ENCODE measurements at places on chromosomes 3 and 15.

- DNase-seq = no peak
Observed at GRCh38 chr15:95693917-95694316, 636.6 kb upstream of the NR2F2 start.

- DNase-seq = no peak
Observed at GRCh38 chr3:105708980-105709379, 159.8 kb downstream of the CBLB start.

DNA sequence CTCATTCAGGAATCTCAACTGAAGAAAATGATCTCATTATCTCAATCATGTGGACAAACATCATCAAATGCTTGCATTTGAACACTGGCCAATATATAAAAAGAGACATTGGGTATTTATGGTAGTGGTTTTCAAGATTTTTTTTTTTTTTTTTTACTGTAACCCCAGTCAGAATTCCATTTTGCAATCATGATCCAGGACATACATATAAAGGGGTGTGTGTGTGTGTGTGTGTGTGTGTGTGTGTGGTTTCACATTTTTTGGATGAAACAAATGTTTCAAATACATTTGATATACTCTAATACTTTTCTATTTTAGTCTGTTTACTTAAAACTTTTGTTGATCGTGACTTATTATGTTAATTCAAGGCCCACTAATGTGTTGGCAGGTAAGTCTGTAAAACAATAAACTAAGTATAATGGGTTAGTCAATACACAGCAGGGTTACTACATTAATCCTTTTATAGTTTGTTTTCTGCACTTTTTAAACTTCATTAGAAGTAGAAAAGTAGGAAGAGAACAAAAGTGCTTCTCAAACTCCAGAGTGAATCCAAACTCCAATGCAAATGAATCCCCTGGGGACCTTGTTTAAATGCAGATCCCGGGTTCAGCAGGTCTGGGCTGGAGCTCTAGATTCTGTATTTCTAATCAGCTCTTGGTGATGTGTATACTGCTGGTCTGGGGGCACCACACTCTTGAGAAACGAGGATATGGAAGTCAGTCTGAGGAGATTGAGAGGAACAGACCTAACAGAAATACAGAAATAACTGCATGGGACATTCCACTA is 17.6 kb downstream of the THRB start:
- DNase-seq = no peak

DNA sequence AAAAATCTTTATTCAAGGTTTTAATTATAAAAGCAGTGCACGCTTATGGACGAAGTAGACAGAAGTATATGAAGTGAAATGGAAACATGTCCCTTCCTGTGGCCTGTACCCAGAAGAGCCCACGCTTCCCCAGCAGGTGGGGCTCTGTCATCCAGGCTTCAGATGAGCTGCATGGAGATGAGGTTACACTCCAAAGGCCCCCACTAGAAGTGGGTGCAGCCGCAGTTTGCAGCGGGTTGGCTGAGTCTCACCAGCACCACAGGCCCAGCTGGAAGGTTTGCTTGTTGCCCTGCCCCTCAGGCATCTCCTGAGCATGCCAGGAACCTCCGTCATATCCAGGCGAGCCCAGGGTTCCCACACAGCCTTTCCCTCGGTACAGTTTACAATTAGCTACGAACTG is 33.1 kb downstream of the PRR20G start:
- no peak for DNase-seq

DNA sequence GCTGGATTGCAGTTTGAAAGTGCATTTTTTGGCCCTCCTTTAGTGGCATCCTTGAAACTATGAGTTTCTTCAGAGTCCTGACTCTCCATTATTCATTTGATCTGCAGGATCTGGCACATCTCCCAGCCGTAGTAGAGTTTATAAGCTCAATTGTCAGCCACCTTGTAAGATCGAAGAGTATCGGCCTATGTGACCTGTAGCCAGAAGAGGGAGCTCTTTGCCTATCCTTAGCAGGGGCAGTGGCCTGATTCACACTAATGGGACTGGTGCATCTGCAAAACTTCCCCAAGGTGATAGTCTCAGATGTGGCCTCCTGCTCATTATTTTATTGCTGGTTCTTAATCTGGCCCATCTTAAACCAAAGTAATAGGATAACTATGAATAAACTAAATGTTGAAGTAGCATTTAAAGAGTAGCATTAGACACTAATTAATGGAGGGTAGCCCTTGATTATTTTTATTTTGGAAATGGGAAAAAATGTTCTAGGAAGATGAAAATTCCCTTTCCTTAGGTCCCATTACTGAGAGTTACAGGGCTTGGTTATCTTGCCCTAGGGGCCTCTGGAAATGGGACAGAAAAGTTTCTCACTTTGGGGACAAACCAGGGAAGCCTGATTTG is 21.2 kb downstream of the GCSAM start:
- DNase-seq = no peak

- no peak for DNase-seq
Observed at GRCh38 chr3:126365351-126366277, 8.4 kb upstream of the KLF15 start.

DNA sequence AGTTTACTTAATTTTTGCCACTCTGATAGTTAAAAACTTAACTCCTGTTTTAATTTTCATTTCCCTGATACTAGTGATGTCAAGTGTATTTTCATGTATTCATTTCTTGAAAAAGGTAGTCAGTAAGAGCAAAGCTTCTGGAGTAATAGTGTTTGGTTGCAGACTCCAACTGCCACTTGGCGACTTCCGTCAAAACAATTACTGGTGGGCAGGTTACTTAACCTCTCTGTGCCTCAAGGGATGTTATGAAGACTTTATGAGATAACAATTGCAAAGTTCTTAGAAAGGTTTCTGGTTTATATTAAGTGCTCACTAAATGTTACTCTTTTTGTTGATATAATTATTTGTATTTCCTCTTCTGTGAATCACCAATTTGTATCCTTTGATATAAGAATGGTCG is 129.7 kb downstream of the NFKBIZ start:
- DNase-seq = no peak

GRCh38 chr15:100944986-100945385 is 25.8 kb downstream of the LRRK1 start:
- DNase-seq = no peak

GRCh38 chr15:44243829-44244228 is 44.7 kb upstream of the GOLM2 start:
- no peak for DNase-seq

DNA sequence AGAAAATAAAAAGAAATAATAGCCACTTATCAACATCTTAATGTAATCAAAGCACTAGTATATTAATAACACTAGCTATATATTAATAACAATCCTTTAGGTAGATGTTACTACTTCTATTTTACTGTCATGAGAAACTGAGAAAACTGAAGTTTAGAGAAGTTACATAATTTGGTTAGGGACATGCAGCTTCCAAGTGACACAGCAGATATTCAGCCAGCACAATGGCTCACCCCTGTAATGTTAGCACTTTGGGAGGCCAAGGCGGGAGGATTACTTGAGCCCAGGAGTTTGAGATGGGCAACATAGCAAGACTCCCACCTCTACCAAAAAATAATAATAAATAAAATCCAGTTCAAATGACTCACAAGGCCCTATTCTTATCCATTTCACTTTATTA is 1.9 kb upstream of the UBR1 start:
- DNase-seq = no peak

DNA sequence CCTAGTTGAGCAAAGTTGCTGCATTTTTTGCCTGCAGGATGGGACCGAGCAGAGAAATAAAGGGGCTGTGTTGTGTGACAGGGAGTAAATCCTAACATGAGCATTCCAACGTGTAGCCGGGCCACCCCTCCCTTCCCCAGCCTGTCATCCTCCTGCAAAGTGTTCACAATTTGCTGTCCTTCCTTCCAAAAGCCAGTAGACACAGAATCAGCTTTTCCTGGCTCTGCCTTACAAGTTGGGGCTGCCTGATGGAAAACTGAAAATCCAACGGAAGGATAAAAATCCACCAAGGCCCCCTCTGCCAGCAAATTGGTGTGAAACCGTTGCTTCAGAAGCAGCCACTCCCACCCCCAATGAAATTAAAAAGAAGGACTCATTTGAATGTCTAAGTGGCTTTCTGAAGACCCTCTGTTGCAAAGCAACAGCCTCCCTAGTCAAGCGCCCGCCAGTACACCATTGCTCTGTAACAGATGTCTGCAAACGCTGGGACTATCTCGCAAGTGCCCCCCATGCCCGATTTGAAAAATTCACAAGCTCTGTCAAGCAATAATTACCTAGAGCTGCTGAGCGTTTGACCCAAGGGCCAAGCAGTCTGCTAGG is 665 bp downstream of the FRMD4B start:
- no peak for DNase-seq

GRCh38 chr15:80587816-80588456 is 107.2 kb upstream of the ABHD17C start:
- no peak for DNase-seq

- no peak for DNase-seq
Observed at GRCh38 chr3:112778353-112778948, 68.2 kb downstream of the CD200R1L start.

GRCh38 chr3:36729204-36730056 is 34.9 kb downstream of the DCLK3 start:
- DNase-seq = no peak

DNA sequence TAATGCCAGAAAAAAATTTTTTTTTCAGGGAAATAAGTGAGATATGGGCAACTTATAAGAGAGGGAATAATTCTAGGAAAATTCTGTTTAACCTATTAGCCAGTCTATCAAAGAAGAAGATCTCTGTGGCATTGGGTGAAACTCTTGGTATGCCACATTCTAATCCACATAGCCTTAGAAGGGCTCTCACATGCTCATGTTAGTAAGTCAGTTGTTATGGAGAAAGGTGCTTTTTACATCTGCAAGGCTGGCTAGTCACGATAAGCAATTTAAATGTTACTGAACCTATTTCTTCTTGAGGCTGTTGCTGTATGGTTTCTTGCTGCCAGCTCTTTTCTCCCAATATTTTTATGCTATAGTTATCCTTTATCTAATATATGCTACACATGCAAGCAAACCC is 89.9 kb upstream of the MAGI1 start:
- DNase-seq = no peak

GRCh38 chr15:56473017-56473416 is 8.1 kb upstream of the MNS1 start:
- no peak for DNase-seq

GRCh38 chr3:107562969-107563529 is 40.3 kb downstream of the BBX start:
- DNase-seq = no peak

GRCh38 chr3:189529889-189530471 is 101.2 kb upstream of the TP63 start:
- no peak for DNase-seq

- DNase-seq = no peak
Observed at GRCh38 chr15:45131510-45131909, 1.7 kb downstream of the DUOX1 start.

DNA sequence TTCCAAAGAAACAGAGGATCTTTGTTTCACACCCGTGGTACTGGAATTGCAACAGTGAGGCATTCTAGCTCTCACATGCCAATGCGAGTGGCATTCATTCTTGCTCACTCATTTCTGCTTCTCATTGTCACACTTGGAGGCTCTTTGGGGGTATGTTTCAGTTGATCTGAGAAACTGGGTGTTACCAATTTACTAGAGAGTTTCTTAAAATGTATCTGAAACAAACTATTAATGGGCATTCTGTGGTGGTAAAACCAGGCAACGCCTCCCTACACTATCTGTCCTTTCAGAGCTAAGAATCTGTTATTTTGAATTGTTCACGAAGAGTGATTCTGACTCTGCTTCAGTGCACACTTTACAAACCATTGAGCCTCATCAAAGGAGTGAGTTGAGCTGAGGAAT is 140.6 kb upstream of the BHLHE40 start:
- DNase-seq = no peak

DNA sequence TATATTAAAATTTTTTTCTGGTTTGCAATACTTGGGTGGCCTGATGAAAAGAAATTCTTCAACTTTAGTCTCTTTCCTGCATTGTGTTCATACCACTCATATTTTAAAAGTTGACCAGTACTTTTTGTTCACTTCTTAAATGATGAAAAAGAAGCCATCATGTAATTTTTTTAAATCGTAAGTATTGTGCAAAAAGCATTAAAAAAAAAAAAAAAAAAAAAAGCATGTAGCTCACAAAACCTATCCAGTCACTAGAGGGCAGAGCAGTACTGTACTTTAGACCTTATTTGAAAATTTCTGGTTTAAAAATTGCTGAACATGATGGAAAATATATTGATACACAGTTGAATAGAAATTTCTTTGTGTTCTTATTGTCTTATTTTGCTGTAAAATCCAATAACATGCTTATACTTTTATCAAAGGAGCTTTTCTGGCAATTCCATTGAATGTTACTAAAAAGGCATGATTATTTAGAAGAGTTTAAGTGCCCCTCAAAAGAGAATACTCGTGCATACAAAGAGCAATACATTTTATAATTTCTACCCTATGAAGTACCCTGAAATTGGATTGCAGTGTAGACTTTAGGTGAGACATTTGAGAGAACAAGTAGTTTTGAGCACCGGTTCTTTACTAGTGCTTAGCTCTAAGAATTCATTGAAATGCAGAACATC is 137.7 kb downstream of the BBX start:
- no peak for DNase-seq

DNA sequence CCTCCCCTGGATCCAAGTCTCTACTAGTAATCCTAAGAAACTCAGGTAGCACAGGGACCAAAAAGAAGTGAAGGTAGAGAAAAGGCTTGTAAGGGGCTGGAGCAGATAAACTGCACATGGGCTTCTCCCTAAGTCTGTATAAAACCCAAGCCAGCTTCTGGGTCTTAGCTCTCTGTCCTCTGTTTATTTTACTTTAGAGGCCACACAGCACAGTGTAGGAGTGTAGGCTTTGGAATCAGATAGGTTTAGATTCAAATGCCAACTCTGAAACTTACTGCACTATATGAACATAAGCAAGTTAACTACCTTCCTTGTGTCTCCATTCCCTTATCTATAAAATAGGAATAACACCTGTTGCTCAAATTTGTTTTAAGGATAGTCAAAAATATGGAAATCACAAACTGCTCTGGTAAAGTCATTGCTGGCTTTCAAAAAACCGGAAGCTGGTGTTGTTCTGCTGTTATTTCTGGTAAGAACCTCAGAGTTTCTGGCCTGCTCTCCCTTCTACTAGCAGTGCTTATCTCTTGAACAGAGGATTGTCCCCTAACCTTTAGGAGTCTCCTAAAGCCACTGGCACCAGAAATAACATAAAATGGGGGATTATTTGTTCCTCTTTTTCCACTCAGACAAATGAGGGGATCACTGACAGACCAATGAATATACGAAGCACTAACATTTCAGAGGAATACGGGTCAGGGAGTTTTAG is 33.8 kb downstream of the PIK3R4 start:
- no peak for DNase-seq

DNA sequence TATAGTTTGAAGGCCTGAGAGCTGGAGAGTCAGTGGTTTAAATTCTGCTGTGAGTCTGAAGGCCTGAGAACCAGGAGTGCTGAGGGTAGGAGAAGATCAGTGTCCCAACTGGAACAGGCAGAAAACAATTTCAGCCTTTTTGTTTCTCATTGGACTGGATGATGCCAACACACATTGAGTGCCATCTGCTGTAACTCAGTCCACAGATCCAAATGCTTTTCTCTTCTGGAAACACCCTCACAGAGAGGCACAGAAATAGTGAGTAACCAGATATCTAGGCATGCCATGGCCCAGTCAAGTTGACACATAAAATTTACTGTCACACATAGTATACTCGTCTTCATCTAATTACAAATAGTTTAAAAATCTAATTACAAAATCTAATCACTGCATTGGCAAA is 100.8 kb downstream of the NEO1 start:
- no peak for DNase-seq

Measured in NCI-H187 treated with DMSO at 0.1 percent for 48 hours (cell line).